ENCODE measurements at places on chromosomes 1 and 21.

DNA sequence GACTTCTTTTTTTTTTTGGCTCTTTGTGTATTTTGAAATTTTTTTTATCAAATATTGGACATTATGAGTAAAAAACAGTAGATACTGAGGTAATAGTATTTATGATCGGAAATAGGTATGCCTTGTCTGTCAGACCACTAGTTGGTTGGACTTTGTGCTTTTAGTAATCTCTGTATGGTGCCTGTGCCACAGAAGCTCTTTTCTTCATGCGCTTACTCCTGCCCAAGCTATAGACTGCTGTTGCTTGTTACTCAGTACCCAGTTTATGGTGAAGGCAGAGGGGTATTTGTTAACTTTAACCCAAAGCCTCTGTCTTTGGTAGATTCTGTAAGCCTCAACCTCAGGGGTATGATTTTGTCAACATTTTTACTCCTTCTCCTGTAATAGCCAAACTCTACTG, 8.6 kb downstream of the SLC30A7 start:
- DNase-seq = no peak

- DNase-seq = no peak
Observed at GRCh38 chr21:28253961-28254360, 738.7 kb downstream of the LTN1 start.

- DNase-seq = no peak
Observed at GRCh38 chr21:33369586-33369985, 33.6 kb upstream of the IFNGR2 start.

DNA sequence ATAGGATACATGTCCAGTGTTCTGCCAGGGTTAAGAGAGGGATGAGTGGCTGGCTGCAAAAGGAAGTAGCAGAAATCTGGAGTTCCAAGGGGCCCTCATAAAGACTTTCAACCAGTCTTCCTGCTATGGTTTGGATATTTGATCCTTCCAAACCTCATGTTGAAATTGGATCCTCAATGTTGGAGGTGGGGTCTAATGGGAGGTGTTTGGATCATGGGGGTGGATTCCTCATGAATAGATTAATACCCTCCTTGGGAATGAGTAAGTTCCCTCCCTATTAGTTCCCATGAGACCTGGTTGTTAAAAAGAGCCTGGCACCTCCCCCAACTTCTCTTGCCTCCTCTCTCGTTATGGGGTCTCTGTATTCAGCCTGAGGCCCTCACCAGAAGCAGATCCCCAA, 10.1 kb upstream of the GNG12 start:
- DNase-seq = no peak

GRCh38 chr1:12669529-12670068, 25.7 kb downstream of the AADACL4 start:
- DNase-seq = no peak
